ENCODE measurements at places on chromosomes 16 and 17. TPM values are rescaled to one million over a fixed set of nuclear protein-coding genes. Genes with fewer than 3 reads are reported as not detected.

C16orf96 gene
- total RNA-seq = not detected

OR4D1 gene
- not detected for total RNA-seq

KRT39 gene
- not detected for total RNA-seq

GNAO1 gene
- total RNA-seq = 0.07 TPM

RASD1 gene
- total RNA-seq = 0.11 TPM

WDR45B gene
- 73.6 TPM for total RNA-seq

KRT9 gene
- 1.0 TPM for total RNA-seq

TOX3 gene
- total RNA-seq = not detected

NOD2 gene
- 1.1 TPM for total RNA-seq
